ENCODE measurements at places on chromosomes 13 and 19. TPM values are rescaled to one million over a fixed set of nuclear protein-coding genes. Genes with fewer than 3 reads are reported as not detected.

Gene ZNF568
- total RNA-seq: 6.7 TPM

Gene STOML3
- total RNA-seq: not detected

Gene RFXAP
- 13.8 TPM for total RNA-seq

Gene IGFL1
- total RNA-seq: not detected

Gene SLITRK5
- total RNA-seq: not detected

GRCh38 chr13:75359266-75359665 is 122.7 kb downstream of the TBC1D4 start:
- no peak for DNase-seq

DNA sequence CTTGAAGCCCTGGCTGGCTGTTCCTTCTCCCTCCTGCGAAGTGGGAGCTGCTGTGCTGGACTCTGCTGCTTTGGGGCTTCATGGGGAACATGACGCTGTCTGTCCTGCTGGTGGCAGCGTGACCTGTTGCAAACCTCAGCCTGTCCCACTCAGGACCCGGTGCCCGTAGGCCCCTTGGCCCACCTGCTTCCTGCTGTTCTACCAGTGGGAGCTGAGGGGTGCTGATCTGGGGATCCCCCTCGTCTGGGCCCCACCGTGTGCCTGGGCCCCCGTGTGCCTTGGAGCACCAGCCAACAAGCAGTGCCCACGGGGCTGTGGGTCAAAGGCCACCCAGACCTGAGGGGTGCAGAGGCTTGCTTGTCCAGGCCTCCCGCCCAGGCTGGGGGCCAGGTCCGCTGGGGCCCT is 5.3 kb downstream of the SPPL2B start:
- DNase-seq: no peak

- no peak for DNase-seq
Measured at GRCh38 chr13:48776401-48776800, 122.7 kb downstream of the CYSLTR2 start.

DNA sequence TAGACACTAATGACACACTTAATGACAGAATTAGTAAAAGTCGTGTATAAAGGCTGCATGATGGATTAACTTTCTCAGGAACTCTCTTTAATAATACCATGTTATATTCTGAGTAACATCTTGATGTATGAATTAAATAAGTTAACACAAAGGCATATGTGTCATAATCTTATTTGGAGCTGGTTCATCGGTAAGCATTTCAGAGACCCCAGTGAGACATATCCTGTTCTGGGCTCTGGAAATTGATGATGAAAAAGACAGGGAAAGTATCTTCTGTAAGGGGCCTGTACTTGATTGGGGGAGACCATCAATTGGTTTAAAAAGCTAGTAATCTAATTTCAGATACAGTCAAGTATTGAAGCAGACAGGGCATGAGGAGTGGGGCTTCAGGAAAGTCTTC is 547.9 kb downstream of the GPC6 start:
- DNase-seq: no peak

DNA sequence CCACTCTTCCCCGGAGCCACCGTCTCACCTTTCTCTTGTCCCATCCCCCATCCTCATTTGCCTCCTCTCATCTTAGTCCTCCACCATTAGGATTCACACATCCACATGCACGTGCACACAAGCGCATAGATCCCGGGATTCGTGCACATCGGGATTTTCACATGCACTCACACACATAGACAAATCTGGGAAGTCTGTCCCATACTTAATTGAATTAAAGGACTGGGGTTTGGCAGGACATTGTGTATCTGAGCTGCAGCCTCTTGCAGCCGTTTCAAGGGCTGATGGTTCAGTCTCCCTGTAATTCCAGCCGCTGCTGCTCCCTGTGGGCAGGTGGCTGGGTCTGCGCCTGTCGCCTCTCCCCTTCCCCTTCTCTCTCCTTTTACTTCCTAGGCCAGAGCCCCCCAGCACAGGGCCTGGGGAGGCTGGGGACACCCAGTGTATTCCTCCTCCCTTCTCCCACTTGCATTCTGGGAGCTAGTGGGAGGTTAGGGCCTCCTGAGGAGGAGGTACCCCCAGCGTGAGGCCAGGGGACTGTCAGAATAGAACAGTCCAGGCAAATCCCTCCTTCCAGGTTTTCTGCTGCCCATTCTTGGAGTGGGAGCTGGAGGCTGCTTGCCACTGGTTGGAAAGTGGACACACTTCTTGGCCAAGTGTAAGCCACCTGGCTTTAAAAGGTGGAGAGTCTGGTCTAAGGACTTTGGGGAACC is 43.6 kb downstream of the LYL1 start:
- DNase-seq: no peak

GRCh38 chr13:97192166-97192565 is 30.0 kb upstream of the MBNL2 start:
- DNase-seq: no peak

GRCh38 chr13:39100996-39101738 is 62.9 kb downstream of the NHLRC3 start:
- DNase-seq: no peak

All from activated CD8-positive, alpha-beta memory T cell treated with anti-CD3 and anti-CD28 coated beads, Interleukin-2, amount 10 ng/mL, durations not matched to agents 7 days and 5 days (primary cell).